ENCODE measurements at places on chromosomes 5 and 9.

DNA sequence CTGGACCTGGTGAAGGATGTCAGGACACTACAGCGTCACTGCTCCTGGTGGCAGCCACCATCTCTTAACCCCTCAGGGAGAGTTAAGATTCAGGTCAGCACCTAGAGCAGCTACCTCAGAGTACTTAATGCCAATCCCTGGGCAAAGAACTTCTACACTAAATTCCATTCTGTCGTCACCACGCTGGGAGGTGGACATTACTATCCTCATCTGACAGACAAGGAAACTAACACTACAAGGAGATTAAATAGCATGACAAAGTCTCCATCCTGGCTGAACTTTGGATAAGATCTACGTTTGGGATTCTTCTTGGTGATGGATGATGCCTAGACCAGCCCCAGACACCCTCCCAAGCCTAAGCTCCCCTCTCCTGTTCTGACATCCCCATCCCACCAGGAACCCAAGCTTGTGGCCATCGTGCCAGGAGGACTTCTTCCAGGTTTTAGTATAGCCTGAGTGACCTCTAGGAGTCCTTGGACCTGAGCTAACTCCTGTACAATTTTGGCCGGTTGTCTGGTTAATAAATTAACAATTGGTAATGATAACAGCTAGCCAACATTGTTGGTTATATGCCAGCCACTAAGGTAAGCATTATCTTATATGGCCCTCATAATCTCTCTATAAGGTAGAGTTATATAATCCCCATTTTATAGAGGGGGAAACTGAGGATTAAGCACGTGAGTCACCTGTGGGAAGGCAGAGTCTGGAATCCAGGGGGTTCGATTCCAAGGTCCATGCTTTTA lies 54.8 kb downstream of the C5orf15 start:
- DNase-seq = no peak

GRCh38 chr9:88926781-88927505 lies 64.3 kb upstream of the S1PR3 start:
- DNase-seq = no peak

DNA sequence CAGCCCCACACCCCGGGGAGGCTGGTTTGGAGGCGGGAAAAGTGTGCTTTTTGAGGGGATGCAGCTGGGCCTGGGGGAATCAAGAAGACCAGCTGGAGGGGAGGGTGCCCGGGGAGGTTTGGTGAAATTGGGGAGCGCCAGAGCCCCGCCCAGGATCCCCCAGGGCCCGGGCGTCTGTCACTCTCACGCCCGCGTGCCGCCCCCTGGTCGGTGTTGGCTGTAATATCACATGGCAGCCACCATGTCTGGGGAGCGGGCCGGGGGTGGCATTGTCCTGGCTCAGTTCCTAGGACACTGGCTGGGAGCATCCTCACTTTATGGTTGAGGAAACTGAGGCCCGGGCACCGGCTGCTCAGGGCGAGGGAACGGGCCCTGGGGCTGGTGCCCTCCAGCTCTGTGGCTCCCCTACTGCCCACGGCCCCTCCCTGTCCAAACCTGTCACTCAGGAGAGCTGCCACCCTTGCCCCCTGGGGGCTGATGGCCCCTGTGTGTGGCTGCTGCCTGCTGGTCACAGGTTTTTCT lies 27.5 kb downstream of the ASS1 start:
- DNase-seq = no peak

- DNase-seq = peak; percentile 97
Measured at GRCh38 chr5:181223058-181223728, at the start of gene TRIM41. Gene TRIM41 (plus strand): TSS chr5:181223281. CDS start chr5:181224000, 719 bp downstream.

DNA sequence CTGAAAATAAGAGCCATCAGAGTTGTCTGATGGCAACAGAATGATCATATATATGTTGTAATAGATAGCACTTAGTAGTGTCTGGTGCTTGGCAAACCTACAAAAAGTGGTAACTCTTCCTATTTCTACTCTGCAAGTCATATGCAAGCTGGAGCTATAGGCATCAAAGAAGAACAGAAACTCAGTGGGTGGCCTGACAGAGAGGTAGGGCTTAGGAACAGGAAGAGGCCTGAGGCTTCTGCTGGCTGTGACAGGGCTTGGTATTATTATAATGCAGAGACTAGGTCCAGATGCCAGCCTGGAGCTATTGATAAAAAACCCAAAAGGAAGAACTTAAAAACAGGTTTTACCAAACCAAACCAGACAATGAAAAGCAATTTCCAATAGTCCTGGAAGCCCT lies 4.4 kb upstream of the DIAPH1 start:
- DNase-seq = no peak

- peak; percentile 7 for DNase-seq
Measured at GRCh38 chr5:140295414-140295813, 7.5 kb downstream of the PFDN1 start.

DNA sequence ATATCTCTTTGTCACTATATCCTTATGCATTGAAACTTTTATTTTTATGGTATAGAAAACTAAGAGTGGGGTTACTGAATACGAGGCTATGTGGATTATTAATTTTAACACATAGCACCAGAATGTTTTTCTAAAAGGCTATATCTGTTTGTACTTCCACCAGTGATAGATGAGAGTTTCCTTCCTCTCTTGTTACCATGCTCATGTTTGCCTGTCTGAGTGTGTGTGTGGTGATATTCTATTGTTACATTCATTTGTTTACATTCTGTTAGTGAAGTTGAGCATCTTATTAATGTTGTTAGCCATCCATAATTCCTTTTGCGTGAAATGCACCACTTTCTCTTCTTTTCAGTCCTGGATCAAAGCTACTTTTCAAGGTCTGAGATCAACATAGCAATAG lies 54.1 kb upstream of the ALDH1A1 start:
- no peak for DNase-seq

DNA sequence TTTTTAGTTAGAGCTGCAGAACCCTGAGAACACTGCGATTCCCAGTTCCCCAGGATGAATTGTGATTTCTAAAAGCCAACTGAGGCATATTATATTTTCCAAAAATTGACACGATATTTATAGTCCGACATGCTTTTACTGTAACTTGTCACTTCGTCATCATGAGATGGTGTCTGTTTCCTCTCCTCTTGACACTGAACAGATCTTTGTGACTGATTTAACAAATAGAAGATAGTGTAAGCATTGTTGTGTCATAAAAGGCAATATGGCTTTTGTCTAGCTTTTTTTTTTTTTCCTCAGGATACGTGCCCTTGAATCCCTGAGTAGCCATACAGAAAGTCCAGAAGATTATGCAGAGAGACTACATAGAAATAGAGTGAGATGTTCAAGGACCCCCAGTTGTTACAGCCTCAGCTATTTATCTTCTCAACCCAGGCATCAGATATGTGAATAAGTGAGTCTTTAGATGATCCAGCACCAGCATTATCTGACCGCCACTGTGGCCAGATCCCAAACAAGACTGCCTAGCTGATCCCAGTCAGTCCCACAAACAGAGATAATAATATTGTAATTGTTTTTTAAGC lies 27.8 kb upstream of the CCL21 start:
- no peak for DNase-seq

DNA sequence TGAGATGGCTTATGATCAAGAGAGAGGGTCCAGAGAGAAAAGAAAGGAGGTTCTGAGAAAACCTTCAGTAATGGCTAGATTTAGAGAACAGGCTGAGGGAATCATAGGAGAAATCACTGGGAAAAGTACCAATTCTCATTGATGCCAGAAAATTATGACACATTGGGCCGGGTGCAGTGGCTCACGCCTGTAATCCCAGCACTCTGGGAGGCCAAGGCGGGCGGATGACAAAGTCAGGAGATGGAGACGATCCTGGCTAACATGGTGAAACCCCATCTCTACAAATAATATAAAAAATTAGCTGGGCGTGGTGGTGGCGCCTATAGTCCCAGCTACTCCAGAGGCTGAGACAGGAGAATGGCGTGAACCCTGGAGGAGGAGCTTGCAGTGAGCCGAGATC lies 29.5 kb upstream of the PLIN2 start:
- no peak for DNase-seq

DNA sequence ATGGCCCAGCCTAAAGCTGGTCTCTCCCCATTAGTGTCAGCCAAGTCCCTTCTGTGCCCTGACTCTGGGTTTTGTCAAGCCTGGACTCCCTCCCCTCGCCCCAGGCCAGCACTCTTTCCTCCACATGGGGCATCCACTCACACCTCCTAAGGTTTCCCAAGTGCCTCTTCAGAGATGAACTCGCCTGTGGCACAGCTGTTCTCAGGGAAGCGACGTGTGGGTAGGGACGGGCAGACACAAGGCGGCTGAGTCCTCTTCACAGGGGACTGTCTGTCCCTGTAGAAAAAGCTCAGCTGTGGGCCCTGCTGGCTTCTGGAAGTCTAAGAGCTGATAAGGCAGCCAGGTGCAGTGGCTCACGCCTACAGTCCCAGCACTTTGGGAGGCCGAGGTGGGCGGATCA lies 78.5 kb downstream of the CACNA1B start:
- no peak for DNase-seq

GRCh38 chr5:137923856-137924255 lies 34.6 kb downstream of the PKD2L2 start:
- DNase-seq = no peak

GRCh38 chr9:128921881-128922763 lies 1.3 kb downstream of the PHYHD1 start:
- no peak for DNase-seq

DNA sequence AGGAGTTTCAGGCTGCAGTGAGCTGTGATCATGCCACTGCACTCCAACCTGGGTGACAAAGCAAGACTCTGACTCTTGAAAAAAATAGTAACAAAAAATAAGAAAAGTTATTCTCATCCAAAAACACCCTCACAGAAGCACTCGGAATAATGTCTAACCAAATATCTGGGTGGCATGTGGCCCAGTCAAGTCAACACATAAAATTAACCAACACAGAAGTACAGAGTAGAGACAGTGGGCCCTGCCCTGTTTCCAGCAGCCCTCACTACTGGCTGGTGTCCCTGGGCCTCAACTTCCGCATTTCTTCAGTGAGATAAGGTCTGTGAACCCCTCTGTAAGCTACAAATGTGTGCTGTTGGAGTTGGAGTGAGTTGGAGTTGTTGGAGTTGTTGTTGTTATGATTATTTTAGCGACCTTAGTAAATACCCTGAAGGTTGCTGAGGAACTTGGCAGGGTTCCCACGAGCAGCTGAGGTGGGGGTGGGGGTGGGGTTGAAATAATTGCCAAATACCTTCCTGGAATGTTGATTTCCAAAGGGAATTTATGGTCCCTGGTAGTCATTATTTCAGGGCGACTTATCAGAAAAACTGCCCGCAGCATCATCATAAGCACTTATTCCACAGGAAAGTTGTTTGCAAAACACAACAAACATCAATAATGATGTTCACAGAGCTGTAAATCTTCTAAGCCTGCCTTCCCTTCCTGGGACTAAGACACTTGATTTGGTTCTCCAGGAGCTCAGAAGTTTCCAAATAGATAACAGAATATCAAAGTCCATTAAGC lies 30.2 kb downstream of the C5orf15 start:
- DNase-seq = no peak

DNA sequence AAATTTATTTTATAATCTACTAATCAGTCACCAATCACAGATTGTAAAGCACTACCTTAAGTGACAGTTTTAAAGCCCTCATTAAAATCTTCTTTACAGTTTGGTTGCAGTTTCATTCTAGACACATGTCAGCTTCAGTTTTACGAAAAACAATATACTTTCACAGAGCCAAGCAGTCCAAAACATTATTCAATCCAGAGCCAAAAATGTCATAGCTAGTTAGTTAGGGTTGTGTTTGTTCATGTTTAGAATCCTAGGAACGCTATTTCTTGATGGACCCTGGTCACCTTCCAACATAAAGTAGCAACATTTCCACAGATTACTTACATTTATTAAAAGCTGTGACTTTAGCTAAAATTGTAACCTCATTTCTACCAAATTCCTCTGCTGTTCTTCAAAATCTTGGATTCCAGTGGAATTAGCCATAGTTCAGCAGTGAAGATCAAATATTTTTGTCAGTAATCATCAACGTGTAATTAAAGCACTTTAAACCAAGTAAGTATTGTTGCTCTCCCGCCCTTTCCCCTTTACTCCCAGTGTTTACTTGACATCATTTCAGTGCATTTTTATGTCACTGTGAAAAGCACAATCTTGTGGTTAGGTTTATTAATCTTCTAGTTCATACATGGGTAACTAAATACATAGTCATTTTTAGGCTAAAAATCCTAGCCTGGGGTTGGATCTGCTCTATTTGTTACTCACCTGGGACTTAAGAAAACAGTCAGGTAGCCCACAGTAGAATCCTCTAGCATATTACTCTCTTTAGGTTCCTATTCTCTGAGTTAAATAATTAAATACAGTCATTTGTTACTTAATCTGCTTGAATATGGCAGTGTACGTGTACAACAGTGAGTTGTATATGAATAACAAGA lies 74.3 kb downstream of the NIPBL start:
- no peak for DNase-seq
